ENCODE measurements at places on chromosomes 12 and 14.
A peak's percentile ranks its signal among the peaks of the same experiment; 100 is the strongest.

DNA sequence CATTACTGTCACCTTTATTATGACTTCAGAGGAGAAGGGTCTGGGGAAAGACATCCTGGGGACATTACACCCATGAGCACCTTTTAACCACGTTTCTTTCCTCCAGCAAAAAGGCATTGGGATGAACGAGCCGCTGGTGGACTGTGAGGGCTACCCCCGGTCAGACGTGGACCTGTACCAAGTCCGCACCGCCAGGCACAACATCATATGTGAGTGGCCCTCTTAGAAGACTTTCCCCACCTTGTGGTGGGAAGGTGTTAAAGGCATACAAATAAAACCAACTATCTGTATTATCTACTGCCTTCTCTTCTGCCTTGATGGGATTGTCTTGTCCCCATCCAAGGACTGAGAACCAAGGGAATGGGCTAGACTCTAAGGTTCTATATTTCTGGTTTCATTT is 6.0 kb downstream of the PSMD9 start:
- no peak for DNase-seq

DNA sequence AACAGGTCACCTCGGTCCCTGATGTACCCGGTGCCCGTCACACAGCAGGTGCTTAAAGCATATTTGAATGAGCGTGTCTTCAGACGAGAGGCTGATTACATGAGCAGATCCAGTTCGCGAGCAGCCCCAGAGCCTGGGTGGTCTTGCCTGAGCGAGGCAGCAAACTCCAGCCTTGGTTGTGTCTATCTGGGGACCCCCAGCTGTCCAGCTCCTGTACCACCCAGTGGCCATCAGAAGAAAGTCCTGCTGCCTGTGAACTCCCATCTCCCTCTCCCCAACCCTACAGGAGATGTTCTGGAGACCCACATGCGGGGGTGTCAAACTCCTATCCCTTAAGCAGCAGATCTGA is 174.2 kb downstream of the PHETA1 start:
- DNase-seq: no peak

DNA sequence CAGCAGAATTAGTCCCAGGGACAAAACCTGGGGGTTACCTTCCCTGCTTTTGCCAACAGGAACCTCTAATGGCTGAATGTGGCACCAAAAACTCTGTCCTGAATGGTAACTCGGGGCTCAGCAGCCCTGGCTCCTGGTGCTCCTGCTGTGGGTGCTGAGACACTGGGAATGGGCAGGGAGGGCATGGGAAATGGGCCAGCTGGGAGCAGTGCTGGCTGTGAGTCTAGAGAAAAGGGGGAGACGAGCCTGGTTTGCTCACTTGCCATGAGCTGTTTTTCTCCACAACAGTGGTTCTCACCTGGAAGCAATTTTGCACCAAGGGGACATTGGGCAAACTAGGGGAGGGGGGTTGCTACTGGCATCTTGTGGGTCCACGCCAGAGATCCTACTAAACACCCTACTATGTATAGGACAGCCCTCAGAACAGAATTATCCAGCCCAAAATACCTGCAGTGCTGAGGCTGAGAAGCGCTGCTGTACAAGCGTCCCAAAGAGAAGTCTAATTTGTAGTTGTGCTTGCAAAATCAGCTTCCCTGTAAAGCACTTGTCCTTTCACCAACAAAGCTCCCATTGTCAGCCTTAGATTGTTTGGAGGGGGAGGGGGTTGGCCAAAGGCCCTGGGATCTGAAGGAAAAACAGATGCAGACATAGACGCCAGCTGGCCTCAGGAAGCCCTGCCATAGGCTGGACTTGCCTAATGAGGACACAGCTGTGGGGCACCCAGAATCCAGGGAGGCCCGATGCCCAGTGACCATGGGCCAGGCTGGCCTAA is 3.6 kb downstream of the LRRC74A start:
- DNase-seq: no peak

- DNase-seq: no peak
These were observed 21.2 kb downstream of the ASB2 start for GRCh38 chr14:93954900-93955849.

- DNase-seq: peak; percentile 31
These were observed 2.3 kb upstream of the DIO2 start for GRCh38 chr14:80213602-80214001.

GRCh38 chr12:82034769-82035168 is 275.6 kb upstream of the PPFIA2 start:
- DNase-seq: no peak

DNA sequence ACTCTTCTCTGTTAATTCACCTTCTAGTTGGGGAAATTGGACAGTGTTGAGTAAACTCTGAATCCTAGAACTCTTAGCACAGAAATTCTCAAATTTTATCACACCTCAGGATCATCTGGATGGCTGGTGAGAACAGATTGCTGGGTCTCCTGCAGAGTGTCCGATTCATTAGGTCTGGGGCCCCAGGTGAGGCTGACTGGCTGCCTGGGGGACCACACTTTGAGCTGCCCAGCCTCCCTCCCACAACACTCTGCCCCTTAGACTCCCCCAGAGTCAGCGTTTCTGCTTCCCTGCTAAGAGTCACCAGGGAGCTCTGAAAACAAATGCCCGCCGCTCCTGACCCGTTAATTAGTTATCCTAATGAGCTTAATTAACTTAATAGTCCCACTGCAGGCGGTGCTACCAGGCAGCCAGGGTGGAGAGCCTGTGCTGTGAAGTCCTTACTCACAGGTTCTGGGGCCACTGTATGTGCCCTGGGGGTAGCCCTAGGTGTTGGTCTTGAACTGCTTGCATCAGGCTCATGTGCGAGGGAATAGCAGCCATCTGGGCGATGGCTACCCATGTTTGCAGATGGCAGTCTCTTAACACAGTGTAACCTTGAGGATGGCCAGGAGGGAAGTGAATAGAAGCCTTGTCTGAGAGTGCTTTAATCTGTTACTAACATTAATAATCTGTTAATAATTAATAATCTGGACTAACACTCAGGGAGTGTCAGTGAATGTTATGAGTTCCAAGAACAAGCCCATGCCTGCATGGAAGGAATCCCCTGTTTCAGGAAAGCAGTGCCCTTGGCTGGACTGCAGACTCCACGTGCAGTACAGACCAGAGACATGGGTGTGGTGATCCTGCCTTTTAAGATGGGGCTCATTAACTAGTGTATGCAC is 35.6 kb downstream of the AACS start:
- DNase-seq: no peak

GRCh38 chr14:76826122-76826521 is at the start of gene LRRC74A:
Gene LRRC74A (plus strand): TSS chr14:76826408. CDS start chr14:76826698, 290 bp downstream.
- no peak for DNase-seq

- peak; percentile 4 for DNase-seq
These were observed 170.9 kb downstream of the DUSP6 start for GRCh38 chr12:89181271-89181920.

- no peak for DNase-seq
These were observed 9.6 kb downstream of the KLC1 start for GRCh38 chr14:103638594-103638993.

DNA sequence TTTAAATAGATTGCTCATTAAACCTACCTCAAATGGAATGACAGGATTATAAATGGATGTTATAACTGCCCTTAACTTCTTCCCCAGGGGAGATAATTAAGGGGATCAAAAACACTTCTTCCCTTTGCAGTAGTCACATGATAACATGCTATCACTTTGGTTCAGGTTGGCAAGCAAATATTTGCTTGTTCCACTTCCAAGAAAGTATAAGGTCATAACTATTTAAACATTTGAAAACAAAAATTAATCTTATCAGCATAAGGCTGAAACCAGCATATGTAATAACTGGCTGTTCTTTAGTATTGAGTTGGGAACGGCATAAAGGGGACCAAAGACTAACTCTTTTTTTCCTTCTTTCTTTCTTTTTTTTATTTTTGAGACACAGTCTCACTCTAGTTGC is 2.4 kb upstream of the LYZ start:
- DNase-seq: no peak
